ENCODE measurements at places on chromosomes 6 and 20.

- no peak for DNase-seq
Observed at GRCh38 chr6:25899123-25899522, 25.1 kb upstream of the SLC17A3 start.

- DNase-seq: no peak
Observed at GRCh38 chr6:28117386-28118050, 6.9 kb upstream of the ZSCAN16 start.

DNA sequence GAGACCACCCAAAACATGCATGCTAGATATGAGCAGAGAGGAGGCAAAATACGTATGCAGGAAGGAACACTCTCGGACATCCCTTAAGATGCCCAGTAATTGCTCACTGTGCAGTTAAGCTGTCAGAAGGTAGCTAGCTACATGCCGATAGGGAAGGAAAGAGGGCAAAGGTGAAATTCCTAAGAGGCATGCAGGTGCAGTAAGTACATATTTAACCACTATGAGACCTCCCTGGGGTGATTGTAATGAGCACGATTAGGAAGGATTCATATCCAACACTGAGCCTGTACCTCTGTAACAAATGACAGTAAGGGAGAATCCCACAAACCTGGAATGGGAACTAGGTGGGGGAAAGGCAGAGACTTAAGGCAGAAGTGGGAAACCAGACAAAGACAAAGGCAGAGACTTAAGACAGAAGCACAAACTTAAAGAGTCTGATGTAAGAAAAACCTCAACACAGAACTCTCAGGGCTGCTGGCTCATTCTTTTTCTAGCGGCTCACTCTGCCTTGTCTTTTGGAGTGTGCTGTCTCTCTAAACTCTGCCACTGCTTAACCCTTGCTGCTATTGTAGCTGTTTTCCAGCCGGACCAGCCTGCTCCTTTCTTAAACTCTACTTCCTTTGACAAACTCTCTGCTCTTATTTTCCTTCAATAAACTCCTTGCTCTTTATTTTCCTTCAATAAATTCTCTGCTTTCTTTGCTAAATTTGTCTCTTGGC lies 148.1 kb downstream of the UBE3D start:
- no peak for DNase-seq

- no peak for DNase-seq
Observed at GRCh38 chr6:107218142-107218541, 102.8 kb upstream of the BEND3 start.

- DNase-seq: no peak
Observed at GRCh38 chr6:8628063-8628462, 192.7 kb upstream of the SLC35B3 start.

GRCh38 chr6:112227411-112227810 lies 27.0 kb downstream of the LAMA4 start:
- DNase-seq: no peak

- peak; percentile 1 for DNase-seq
Observed at GRCh38 chr6:95576218-95576997, 927 bp upstream of the MANEA start.

GRCh38 chr6:16064671-16065072 lies 64.2 kb upstream of the MYLIP start:
- no peak for DNase-seq

DNA sequence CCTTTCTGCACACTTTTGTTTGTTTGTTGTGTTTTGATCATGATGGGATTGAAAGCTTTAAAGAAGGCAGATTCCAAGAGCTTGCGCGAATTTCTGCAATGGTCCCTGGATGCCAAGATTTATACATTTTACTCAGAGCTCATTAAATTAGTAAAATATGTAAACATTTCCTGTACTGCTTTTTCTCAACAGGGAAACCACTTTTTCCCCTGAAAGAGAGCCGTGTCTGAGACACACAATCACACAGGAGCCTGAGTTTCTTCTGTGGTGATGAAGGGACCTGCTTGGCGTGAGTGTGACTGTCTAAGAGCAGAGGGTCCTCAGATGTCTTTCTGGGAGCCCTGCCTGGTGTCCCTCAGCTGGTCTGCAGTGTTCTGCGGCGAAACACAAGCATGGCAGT lies 12.1 kb upstream of the TAGAP start:
- no peak for DNase-seq

DNA sequence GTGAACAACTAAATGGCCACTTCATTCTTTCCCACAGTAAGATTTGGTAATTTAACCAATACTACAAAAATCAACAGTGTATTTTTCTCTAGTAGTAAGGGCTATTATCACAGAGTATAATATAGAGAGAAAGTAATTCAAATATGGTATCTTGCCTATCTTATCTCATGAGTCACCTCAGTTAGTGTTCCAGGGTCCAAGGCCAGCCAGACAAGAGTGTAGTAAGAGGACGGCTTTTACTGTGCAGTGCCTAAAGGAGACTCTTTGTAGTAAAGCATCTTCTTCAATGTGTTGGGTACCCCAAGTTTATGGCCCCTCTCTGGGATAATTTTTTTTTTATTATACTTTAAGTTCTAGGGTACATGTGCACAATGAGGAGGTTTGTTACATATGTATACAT lies 607.4 kb downstream of the PKHD1 start:
- no peak for DNase-seq

DNA sequence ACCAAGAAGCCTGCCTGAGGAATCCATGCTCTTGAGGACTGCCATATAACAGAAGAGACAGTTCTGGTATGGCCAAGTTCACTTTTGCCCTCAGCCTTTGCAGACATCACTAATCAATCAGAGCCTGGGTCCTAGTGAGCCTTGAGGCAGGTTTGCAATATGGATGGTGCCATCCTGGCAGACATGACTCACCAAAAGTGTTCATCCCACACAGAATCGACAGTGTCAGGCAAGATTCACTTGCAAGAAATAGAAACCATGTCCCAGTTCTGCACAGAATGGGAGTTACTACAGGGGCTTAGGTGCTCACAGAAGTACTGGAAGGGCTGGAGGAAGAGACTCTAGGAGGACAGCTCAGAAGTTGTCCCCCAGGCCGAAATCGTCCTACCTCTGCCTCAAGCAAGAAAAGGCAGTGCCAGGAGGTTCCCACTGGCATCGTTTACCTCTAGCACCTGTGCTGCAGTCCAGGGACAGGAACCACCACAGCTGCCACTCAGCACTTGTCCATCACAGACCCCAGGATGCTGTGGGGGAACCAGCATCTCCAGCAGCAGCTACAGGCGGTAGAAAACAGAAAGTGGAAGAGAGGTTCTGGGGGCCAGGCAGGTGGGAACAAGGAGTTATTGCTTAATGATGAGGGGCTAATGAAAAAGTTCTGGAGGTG lies 42.6 kb upstream of the PHACTR3 start:
- no peak for DNase-seq

GRCh38 chr6:78618970-78619369 lies 248.4 kb upstream of the IRAK1BP1 start:
- no peak for DNase-seq

GRCh38 chr6:149935246-149935645 lies 6.6 kb upstream of the ULBP2 start:
- no peak for DNase-seq

GRCh38 chr6:36907781-36908180 lies 22.0 kb downstream of the C6orf89 start:
- no peak for DNase-seq

DNA sequence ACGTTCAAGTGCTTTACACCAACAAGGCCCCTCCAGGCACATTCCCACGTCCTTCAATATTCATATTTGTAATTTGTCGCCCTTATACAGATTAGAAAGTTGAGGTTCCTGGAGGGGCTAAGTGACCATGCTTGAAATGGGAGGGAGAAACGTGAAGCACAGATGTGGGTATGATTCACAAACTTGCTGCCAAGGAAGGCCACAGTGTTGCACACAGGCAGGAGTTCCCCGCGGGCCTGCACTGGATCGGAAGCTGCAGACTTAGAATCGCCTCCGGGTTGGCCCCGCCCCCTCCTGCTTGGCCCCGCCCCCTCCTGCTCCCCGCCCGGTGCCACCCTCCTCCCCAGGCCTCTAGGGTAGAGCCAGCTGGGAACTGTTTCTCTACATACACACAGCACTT lies 58.2 kb upstream of the QKI start:
- peak; percentile 76 for DNase-seq

GRCh38 chr20:1953621-1954020 lies 40.2 kb downstream of the PDYN start:
- no peak for DNase-seq

DNA sequence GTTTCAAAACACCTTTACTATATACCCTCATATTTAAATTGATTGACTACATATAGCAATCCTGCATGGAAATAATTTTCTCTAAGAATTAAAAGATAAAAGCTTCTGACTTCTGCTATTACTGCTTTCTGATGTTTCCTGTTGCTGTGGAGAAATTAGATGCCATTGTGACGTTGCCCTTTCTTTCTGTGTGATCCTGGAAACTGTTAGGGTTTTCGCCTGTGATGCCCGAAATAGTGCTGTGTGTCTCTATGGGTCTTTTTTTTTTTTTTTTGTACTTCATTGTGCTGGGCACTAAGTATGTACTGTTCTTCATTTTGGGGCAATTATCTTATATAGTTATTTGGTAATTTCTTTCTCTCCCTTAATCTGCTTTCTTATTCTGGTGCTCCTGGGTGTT lies 205.0 kb downstream of the ARID1B start:
- no peak for DNase-seq

GRCh38 chr6:72411872-72412708 lies 209.8 kb upstream of the KCNQ5 start:
- DNase-seq: peak; percentile 61

GRCh38 chr6:169926617-169927417 lies 175.4 kb downstream of the ERMARD start:
- DNase-seq: no peak

GRCh38 chr20:50913690-50914375 lies 17.4 kb downstream of the ADNP start:
- DNase-seq: peak; percentile 80

GRCh38 chr20:34938466-34939163 lies 17.0 kb downstream of the GSS start:
- DNase-seq: no peak

DNA sequence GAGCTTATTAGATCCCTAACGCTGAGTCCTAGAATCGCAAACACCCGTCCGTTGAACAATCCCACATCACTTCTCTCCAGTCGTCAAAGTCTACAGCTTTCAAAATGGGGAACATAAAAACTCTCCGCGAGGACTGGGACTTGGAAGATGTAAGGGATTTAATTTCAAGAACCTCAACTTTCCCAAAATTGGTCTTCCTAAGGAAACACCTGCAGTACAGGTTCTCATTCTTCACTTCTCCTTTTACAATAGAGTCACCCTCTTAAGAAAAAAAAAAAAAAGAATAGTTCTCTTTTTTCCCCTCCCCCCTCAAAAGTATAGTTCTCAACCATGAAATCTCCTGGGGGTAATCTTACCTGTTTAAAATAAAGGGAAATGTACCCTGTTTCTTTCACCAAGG lies 6.6 kb upstream of the ZBTB22 start:
- no peak for DNase-seq

- peak; percentile 58 for DNase-seq
Observed at GRCh38 chr6:23244300-23244699, 674.9 kb downstream of the HDGFL1 start.

DNA sequence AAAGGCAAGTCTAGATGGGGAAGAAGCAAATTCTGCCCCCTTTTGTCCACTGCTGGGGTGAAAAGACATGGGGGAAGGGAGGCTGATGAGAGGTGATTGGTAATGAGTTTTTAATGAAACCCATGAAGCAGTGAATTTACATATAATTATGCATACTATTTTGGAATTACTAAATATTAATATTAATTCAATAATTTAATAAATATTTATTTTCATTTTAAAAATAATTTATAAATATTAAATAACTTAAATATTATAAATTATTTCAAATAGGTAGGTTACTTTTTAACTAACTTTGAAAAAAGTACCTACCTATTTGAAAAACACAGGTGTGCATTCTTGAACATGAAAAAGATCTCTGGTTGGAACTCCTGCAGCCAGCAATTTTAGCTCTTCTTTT lies 138.1 kb upstream of the GPR6 start:
- no peak for DNase-seq

GRCh38 chr6:125815080-125815910 lies 24.5 kb downstream of the NCOA7 start:
- no peak for DNase-seq

- DNase-seq: no peak
Observed at GRCh38 chr20:23679133-23680092, 9.4 kb downstream of the CST4 start.

DNA sequence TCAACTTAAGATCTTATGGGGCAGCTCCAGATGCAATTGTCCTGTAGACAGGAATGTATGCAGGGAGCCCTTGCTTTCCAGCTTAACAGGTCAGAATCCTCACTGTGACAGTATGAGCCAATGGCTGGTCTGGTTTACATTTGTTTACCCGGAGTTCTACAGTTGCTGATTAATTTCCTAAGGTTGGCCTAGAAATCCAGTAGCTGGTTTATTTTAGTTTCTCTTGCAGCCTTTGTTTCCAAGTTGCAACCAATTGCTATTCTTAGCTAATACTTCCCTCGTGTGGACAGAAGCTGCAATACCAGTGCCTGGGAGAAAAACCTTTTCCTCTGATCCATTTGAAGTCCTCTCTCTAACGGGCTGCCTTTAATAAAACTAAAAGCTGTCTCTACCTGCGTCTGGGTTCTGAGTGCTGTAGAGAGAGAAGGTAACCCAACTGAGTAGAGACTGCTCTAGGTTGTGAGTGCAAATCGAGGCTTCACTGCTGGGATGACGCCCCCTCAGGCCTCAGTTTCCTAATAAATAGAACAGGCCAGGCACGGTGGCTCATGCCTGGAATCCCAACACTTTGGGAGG lies 45.9 kb downstream of the ZNF217 start:
- peak; percentile 61 for DNase-seq

GRCh38 chr20:54054516-54054915 lies 15.9 kb downstream of the BCAS1 start:
- no peak for DNase-seq

DNA sequence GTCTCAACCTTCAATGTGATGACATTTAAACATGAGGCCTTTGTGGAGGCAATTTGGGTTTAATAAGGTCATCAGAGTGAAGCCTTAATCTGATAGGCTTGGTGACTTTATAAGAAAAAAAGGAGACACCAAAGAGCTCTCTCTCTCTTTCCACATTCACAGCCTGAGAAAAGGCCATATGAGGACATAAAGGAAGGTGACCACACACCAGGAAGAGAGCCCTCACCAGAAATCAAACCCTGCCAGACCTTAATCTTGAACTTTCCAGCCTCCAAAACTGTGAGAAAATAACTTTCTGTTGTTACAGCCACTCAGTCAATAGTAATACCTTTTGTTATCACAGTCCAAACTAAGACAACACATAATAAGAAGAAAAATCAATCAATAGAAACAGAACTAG lies 47.7 kb downstream of the COL12A1 start:
- no peak for DNase-seq

GRCh38 chr6:11374036-11375010 lies 141.9 kb upstream of the NEDD9 start:
- DNase-seq: no peak

GRCh38 chr6:27138837-27139755 lies 108.4 kb upstream of the PRSS16 start:
- DNase-seq: peak; percentile 79

- DNase-seq: no peak
Observed at GRCh38 chr6:111715321-111715720, 109.6 kb upstream of the TRAF3IP2 start.

GRCh38 chr6:90401933-90402830 lies 105.5 kb upstream of the BACH2 start:
- peak; percentile 32 for DNase-seq
